Upper lobe of right lung (tissue), 1 donor: ENCODE measurements at places on chromosomes 7 and 10.

GRCh38 chr10:91090761-91091529 is 129.5 kb upstream of the PCGF5 start:
- DNase-seq: no peak

DNA sequence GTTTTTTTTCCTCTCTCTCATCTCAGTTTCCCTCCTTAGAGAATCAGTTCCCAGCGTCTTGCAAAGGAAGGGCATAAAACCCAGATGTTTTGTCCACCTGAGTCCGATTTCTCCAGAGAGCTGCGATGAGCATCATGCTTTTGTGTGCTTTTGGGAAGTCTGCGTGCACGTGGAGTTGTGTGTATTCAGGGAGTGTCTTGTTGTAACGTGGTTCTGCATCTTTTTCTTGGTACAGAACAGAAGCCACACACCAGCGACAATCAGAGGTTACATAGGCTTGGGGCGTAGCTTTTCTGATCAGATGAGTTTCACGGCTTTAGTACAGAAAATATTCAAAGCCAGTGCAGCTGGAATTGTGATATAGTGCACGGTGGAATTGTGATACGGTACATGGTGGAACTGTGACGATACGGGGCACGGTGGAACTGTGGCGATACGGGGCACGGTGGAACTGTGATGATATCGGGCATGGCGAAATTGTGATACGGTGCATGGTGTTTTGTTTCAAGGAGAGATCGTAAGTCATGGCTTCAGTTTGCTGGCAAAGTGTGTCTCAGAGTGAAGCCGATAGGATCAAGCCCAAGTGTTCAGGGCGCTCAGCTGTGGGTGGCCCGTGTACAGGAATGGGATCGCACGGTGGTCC is 32.8 kb downstream of the FOXK1 start:
- no peak for DNase-seq

DNA sequence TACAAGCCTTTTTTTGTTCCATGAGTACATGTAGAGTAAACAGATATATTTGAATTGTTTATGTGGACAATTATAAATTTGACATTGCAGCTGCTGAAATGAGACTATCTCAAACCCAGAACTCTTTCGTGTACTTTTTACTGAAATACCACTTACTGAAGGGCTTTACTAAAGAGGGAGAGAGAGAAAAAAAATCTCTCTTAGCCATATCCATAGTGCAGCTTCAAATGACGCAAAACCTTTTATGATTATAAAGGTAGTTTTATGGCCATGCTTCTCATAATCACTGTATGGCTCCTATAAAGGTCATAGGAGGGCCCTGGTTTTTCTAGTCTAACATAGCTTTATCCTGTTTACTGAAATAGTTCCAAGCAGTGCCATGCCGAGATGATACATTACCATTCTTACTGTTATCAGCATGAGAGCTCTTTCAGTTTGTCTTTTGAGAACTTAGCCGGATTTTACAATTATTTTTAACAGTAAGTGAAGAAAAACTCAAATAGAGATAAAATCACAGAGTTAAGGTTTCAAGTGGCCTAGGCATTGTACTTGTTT is 35.1 kb downstream of the KCND2 start:
- DNase-seq: no peak

GRCh38 chr7:82258181-82258580 is 185.4 kb downstream of the CACNA2D1 start:
- no peak for DNase-seq

GRCh38 chr7:121076350-121077164 is 88.0 kb downstream of the CPED1 start:
- DNase-seq: no peak

DNA sequence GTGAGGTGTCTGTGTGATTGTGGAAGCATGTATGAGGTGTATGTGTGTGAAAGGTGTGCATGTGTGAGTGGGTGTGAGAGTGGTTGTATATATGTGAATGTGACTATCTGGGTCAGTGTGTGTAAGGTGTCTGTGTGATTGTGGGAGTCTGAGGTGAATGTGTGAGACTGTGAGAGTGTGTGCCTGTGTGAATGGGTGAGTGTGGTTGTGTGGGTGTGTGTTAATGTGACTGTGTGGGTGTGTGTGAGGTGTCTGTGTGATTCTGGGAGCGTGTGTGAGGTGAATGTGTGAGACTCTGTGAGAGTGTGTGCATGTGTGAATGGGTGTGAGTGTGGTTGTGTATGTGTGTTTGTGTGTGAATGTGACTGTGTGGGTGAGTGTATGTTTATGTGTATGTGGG is 385.1 kb downstream of the TCERG1L start:
- DNase-seq: no peak

DNA sequence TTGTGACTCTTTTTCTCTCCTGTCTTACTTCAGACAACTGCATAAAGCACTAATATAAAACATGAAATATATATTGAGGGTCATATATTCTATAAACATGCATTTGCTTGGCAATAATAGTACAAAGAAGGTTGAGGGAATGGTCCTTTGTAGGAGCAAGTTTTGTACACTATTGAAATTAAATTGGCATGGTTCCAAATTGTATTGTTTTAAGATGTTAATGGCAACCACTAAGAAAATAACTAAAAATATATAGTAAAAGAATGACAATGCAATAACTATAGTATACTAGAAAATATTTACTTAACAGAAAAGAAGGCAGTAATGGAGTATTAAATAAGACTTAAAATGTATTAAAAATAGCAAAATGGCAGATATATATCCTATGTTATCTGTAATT is 33.7 kb upstream of the KAT6B start:
- DNase-seq: no peak

- no peak for DNase-seq
These were observed 35.1 kb downstream of the CH25H start for GRCh38 chr10:89171996-89172395.

GRCh38 chr10:79146611-79147130 is 77.9 kb downstream of the ZMIZ1 start:
- peak; percentile 85 for DNase-seq

- DNase-seq: no peak
These were observed 821.0 kb upstream of the IGFBP3 start for GRCh38 chr7:46741938-46742540.

DNA sequence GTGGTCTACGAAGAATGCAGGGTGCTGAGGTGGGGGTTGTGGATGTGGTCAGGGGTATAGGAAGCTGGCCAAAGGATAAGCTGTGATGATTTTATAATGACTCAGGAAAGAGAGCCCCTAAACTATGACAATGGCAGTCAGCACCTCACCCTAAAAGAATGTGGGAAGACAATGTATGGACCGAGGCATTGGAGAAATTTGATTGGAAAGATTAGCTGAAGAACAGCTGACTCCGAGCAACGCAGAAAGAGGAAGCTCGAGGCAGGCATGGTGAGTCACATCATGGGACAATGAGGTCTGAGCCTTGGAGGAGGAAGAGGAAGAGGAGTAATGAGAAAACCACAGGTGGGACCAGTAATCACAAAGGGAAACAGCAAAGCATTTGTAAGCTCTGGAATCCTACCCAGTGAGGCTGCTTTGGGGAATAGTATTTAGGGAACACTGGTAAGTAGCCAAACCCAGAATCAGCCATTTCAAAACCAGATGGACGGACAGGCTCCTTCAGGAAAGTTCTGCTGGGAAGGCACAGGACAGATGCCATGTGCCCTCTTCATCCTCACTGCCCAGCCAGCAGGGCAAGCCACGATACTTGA is 295.4 kb downstream of the PRPF18 start:
- no peak for DNase-seq

- DNase-seq: no peak
These were observed 13.1 kb upstream of the ZMIZ2 start for GRCh38 chr7:44735403-44736165.

GRCh38 chr7:102097601-102098161 is 189.0 kb upstream of the SH2B2 start:
- DNase-seq: no peak

DNA sequence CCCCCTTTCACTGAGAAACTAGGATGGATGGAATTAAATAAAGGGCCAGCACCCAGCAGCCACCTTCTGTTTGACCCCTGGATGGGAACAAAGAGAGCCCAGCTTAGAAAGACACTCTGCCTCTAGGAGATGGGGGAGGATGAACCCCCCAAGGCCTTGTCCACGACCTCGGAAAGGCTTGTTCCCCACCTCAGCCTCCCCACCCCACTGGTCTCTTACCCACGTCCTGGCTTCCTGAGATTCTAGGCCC is 9.7 kb downstream of the ITPRIP start:
- no peak for DNase-seq

DNA sequence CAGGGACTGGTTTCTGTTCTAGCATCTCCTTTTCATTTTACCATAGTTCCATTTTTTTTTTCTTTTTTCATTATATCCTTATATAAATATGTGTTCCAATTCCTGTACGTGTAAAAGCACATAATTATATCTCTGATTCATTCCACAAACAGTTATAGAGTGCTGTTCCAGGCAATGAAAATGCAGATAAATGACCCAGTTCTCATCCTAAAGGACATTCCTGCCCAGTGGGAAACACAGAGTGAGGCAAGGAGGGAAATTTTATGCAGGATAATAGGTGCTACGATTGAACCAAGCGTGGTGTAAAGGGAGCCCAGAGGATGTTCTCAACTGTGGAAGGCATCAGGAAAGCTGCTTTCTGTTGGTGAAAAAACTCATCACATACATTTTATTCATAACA is 408.1 kb downstream of the GATA3 start:
- no peak for DNase-seq

DNA sequence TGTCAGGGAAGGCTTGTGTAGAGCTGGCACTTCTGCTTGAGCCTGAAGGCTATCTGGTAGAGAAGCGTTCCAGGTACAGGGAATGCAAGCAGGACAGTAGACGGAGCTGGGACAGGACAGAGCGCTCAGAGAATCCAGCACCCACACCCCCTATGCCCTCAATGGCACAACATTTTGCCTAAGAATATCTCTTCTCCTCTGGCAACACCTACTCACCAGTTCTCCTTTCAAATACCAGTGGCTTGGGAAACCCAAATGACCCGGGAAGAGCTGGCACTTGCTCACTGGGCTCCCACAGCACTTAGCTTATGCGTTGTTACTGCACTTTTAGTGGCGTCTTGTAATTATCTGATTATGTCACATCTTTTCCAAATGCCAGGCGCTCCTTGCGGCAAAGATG is 118.6 kb downstream of the RNF216 start:
- DNase-seq: no peak

- DNase-seq: no peak
These were observed 10.1 kb downstream of the DENND10 start for GRCh38 chr10:119113751-119114732.

DNA sequence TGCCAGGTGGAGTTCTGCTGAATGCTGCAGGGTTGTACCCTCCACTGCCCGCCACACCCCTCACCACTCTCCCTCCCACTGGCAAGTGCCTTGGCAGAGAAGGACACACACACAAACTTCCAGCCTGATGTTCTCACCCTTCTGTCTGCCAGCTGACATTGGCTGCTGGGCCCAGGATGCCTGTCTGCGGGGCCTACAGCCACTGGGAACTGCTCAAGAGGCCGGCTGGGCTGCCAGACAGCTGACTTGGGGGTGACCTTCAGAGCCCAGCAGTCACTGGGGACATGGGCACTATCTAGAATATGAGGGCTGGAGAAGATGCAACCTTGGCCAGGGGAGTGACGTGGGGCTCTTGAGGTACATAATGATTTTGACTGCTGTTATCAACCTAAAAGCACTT is 157.1 kb downstream of the SH3PXD2A start:
- DNase-seq: no peak

DNA sequence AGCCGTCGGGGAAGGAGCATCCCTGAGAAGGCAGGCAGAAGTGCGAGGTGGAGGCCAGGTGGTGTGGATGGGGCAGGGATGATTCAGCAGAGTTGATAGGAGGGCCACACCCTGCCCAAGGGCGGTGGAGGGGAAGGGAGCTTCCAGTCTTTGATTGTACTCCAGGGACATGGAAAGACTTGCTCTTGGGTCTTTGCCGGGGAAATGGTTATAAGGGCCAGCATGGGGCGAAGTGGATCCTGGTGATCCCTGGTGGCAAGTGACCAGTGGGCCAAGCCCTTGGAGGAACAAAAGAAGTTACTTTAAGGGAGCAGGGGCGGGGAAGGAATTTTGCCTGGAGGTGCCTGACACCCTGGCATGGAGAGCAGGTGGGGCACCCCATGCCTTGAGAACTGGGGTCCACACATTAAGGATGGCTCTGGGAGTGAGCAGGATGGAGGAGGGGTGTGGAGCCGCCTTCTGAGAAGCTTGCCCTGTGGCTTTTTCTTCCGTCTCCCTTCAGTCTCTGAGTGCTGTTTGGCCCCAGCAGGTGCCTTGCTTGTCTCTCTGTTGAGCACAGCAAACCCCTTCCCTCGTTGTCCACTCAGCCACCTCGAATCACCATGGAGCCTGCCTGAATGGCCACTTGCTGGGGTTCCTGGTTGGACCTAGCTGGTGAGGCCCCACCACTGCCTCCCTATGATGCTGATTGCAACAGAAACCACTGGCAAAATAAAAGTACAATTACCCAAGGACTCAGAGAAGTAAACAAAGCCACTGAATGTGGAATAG is 83.9 kb downstream of the RAMP3 start:
- no peak for DNase-seq

DNA sequence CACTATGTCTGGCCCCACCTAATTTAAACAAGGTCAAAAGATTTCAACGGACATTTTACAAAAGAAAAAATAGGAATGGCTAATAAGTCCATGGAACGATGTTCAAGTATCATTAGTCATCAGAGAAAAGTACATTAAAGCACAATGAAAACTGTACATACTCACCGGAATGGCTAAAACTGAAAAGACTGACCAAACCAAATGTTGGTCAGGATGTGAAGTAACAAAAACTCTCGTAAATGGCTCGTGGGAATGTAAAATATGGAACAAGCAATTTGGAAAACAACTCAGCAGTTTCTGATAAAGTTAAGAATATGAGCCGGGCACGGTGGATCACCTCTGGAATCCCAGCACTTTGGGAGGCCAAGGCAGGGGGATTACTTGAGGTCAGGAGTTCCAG is 65.7 kb upstream of the PARD3 start:
- no peak for DNase-seq

DNA sequence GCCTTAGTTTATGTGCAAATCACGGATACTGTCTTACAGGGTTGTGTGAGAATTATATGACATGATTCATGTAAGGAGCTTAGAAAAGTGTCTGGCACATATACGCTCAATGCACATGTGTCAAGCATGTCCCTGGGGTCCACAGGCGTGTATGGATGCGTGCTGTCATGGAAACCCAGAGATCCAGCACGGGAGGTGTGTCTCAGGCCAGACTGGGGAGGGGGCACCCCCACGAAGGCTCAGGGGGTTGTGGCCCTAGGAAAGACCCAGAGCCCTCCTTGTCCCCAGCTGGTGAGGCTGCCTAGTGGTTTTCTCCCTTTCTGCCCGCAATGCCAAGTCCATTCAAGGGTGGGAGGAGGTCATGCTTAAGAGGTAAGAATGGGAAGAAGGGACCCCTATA is 9.1 kb downstream of the BTBD16 start:
- DNase-seq: no peak

GRCh38 chr7:8254667-8255066 is 7.3 kb downstream of the ICA1 start:
- no peak for DNase-seq
